ENCODE measurements at places on chromosomes 4 and X.
A peak's percentile ranks its signal among the peaks of the same experiment; 100 is the strongest.

GRCh38 chr4:42371305-42372252 lies 25.7 kb upstream of the SHISA3 start:
- DNase-seq, result no peak

DNA sequence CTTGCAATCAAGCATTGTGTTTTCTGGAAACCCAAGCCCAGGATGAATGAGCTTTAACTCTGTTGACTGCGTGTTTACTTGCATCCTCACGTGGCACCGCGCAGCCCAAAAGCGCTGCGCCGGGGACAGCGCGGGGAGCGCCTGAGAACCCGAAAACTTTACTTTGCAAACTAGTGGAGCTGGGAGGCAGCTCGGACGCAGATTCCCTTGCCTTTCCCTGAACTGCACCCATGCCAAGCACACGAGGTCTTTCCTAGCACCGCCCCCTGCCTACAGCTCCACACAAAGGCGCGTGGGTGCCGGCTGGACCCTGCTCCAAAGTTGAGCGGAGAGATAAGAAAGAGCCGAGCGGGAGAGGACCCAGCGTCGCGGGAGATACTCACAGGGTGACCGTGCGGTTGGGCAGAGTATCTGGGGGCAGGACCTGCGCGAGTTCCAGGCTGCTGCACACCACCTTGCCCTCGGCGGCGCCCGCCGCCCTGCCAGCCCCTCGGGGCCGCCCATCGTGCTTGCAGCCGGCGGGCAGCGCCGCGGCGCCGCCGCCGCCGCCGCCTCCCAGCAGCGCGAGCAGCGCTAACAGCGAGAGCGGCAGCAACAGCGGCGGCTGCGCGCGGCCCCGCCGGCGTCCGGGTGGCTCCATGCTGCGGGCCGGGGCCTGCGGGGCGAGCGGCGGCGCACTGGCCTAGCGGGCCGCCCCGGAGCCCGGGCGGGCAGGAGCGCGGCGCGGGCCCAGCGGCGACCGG lies 550 bp downstream of the ADGRA3 start:
- DNase-seq, result peak; percentile 49

GRCh38 chrX:28888416-28888815 lies 301.2 kb downstream of the IL1RAPL1 start:
- DNase-seq, result no peak

DNA sequence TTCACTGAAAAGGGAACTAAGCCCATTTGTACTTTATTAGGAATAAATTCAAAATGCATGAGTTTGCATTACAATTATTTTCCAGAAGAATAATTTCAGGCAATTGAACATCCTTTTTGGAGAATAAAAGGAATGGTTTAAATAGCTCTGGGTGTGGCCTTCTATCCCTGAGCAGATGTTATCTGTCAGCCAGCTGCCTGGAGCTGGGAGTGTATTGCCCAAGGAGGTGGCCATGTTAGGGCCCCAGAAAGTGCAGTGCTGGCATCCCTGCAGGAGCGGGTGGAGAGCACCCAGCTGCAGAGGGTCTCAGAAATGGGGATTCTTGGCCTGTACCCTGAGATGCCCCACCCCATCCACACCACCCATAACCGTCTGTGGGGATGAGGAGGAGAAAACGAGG lies 21.6 kb upstream of the VEGFD start:
- DNase-seq, result no peak

- no peak for DNase-seq
Measured at GRCh38 chrX:27890611-27891010, 82.8 kb downstream of the MAGEB10 start.

- DNase-seq, result no peak
Measured at GRCh38 chrX:69232945-69233344, 67.7 kb upstream of the PJA1 start.

- no peak for DNase-seq
Measured at GRCh38 chr4:5719350-5720055, 8.5 kb downstream of the EVC start.

DNA sequence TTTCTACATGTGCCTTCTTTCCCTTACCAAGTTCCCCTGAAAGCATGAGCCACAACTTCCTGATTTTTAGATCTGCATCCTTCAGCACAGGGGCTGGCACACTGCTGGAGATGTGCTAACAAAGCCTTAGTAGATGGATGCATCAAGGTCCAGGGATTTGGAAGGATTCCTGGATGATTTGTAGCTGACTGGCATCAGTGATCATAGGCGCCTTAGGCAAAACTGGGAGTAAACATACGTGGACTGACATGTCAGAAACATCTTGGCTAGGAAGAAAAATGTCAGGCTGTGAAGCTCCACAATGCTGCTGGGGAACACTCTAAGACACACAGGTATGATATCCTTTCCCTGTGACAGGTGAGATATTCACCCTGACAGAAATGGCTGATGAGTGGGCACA lies 156.4 kb downstream of the AMELX start:
- DNase-seq, result no peak

GRCh38 chr4:17875402-17876070 lies 64.8 kb downstream of the NCAPG start:
- no peak for DNase-seq

- DNase-seq, result no peak
Measured at GRCh38 chrX:132375941-132376340, 112.9 kb downstream of the MBNL3 start.

GRCh38 chr4:123994917-123995316 lies 598.3 kb downstream of the SPRY1 start:
- DNase-seq, result no peak

- DNase-seq, result no peak
Measured at GRCh38 chr4:155666344-155667221, at the start of gene GUCY1A1. Gene GUCY1A1 (plus strand): TSS chr4:155666848. CDS start chr4:155696868, 30,020 bp downstream.

DNA sequence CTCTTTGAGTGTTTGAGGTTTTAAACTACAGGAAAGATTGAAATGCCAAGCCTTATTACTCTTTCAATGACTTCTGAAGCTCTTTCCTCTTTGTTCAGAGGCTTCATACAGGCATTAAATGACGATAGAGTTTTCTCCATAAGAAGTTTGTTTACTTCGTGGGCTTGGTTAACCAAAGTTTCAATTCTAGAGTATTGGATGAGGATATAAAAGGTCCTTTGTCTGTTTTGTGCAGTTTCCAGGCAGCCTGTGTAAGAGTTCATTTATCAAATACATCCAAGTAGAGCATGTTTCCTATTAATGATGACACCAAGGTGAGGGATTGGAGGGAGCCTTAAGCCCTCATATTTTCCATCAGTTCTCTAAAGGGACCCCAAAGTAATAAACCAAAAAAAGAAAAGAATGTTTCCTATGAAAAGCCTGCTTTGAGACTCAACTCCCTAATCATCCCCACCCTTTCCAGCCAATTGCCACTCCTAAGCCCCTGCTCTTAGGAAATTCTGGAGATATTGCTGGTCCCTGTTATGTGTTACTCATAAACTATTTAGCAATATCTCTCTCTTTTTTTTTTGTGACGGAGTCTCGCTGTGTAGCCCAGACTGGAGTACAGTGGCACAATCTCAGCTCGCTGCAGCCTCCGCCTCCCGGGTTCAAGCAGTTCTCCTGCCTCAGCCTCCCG lies 106.2 kb upstream of the IL13RA1 start:
- no peak for DNase-seq

GRCh38 chrX:66602381-66602938 lies 36.4 kb downstream of the EDA2R start:
- DNase-seq, result no peak

DNA sequence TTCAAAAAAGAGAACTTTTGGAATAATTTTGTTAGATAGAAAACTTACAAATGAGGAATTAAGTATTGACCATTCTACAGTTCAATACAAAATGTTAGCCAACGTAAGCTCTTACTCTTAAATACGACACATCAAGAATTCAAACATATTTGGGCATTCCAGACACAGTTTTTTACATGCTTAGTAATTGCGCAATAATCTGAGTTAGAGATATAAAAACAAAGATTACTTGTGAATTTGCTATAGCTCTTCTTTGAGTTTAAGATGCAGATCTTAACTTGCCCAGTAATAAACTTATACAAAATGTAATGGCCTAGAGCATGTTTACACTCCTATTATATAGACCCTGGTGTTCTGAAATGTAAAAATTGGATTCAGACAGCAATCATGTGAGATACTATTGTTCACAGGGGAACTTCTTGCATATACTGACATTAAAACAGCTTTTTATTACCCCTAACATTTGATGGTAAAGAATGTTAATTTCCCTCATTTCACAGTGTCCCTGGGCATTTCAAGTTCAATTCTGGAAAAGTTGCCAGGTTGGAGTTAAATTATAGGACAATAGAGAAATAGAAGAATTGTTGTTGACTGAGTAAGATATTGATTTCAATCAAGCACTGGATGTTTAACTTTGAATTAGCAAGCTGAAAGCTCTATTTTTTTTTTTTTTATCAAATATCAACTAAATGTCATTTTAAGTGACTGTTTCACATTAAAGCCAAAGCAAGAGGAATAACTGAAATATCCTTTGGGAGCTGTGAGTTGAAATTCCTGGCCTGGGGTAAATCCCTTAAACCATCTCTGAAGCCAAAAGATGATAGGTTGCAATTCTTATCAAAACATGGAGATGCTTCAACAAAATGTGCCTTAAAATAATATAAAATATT lies 910 bp downstream of the HPGDS start:
- DNase-seq, result no peak

GRCh38 chrX:149641432-149641831 lies 9.8 kb upstream of the TMEM185A start:
- DNase-seq, result no peak

GRCh38 chr4:78938868-78939666 lies at the start of gene PAQR3:
Gene PAQR3 (minus strand): TSS chr4:78939438. CDS start chr4:78939224, 214 bp downstream.
- DNase-seq, result peak; percentile 77

GRCh38 chrX:107683124-107683895 lies 55.0 kb downstream of the PRPS1 start:
- no peak for DNase-seq

DNA sequence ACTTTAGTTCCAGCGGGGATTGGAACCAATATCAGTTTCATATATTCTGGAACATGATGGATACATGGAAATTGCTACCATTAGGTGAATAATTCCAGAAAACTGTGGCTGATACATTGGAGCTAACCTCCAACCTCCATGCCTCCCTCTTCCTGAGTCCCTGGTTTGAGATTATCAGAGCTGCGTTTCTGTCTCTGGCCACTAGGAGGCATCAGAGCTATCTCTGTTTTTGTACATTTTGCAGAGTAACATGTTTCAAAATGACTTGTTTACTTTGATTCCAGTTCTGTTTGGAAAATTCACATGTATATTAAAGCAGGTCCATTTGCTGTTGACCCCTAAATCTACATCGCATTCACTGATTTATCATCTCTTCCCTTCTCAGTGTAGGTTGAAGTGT lies 2.4 kb upstream of the RAB40AL start:
- no peak for DNase-seq

DNA sequence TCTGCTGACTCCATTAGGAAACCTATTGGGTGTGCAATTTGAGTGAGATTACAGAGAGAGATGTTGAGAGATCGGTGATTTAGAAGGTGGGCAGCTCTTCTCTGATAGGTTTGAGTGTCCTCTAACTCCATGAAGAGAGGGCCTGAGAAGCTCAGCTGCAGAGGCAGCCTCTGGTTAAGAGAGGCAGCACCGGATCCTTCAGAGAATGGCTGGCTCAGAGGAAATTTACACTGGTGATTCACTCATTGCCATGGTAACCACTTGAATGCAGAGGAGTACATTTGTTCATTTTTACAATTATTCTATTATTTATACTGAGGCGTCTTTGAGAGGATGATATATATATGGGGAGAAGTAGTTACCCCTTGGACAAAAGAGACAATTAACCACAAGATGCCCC lies 171.7 kb downstream of the PDGFRA start:
- DNase-seq, result peak; percentile 51

DNA sequence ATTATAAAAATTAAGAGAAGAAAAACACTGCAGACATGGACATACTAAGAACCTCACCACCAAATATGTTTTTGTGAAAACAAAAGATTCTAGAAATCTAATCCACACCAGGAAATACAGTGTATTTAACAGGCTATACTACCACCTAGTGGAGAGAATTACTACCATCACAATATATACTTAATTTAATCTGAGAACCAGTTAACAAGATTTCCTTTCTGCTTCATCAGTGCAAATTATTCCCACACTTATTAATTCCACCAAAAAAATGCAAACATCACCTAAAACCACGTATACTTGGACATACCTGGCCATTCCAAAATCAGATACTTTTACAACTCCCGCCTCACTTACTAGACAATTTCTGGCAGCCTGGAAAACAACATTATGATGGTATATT lies 7.0 kb upstream of the TXK start:
- DNase-seq, result no peak

GRCh38 chr4:165631208-165631894 lies 241.7 kb upstream of the TLL1 start:
- DNase-seq, result no peak

GRCh38 chrX:68292471-68292870 lies 140.8 kb downstream of the OPHN1 start:
- DNase-seq, result no peak

- DNase-seq, result no peak
Measured at GRCh38 chr4:140790765-140791164, 34.6 kb upstream of the TBC1D9 start.

DNA sequence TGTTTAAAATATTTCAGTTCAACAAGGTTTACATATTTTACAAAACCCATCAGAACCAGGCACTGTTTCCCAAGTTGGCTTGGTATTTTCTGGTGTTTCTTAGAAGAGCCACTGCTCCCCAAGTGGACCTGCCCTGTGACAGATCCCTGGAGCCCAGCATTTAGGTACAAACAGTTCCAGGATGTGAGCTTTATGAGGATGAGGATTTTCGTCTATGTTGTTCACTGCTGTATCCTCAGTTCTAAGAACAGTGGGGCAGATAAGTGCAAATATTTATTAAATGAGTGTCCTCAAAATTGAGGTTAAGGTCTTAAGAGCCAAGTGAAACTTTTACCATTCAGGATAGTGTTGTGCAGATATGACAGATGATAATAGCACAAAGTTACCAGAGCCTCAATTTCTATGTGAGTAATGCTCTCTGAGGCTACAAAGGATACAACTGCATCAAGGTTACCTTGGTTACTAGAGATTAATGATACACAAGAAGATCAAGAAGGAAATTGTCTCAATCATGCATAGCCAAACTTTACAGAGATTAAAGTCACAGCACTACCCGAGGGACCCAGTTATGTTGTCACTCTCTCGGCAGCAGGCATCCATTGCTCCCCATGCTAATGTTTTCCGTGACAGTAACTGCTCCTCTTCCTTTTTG lies 37.5 kb downstream of the ANXA3 start:
- no peak for DNase-seq

DNA sequence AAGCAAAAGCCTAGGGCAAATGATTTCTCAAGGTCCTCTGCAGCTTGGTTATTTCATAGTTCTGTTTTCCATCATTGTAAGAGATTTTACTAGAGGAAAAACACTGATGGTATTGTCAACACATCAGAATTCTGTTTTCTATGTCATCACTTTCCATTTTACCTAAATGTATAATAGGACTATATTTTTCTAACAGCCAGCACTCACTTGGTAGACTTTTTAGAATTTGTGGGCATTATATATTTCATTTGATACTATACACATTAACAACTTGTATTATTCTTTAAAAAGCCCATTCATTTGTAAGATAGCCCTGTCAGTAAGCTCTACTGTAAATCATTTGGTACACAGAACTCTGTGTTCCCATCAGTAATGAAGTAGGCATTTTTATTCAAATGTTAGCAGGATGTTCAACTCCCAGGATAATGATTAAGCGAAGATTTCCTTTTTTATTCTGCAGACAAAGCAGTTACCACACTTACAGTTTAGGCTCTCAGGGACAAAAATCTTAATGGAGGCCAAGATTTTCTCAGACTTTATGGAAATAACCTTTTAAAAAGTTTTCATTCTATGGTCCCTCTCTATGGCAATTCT lies 143.6 kb upstream of the TEX13C start:
- no peak for DNase-seq

Data from amygdala (tissue), 56 donors.